Hindlimb muscle (tissue), 1 donor: ENCODE measurements at places on chromosomes 6 and 20. TPM values are rescaled to one million over a fixed set of nuclear protein-coding genes. Genes with fewer than 3 reads are reported as not detected.

GRCh38 chr20:64082820-64083377, 1.3 kb downstream of the LKAAEAR1 start:
- no peak for DNase-seq

GRCh38 chr6:74410630-74411029, 714.6 kb downstream of the CD109 start:
- no peak for DNase-seq

- no peak for DNase-seq
Observed at GRCh38 chr6:79048611-79049010, 29.4 kb downstream of the PHIP start.

- DNase-seq, result peak; percentile 18
Observed at GRCh38 chr20:51249215-51249614, 226.3 kb upstream of the KCNG1 start.

- no peak for DNase-seq
Observed at GRCh38 chr6:3965071-3965718, 113.7 kb downstream of the FAM217A start.

Gene SIRPA
- 41.6 TPM for polyA plus RNA-seq

DNA sequence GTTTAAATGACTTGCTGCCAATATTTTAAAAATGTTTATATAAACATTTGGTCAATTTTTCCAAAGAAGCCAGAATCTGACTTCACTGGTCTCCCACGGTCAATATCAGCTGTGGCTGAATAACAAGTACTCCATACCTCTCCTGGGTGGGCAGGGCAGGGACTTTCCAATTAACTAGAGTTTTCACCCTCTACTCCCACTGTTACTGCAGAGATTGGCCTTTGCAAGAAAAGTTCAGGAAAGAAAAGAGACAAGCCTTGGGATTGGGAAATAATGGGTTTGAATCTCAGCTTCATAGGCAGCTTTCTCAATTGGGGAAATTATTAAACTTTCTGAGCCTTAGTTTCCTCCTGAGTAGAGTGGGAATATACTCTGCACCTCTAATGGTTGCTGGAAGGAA, 236.9 kb downstream of the PRL start:
- no peak for DNase-seq

DNA sequence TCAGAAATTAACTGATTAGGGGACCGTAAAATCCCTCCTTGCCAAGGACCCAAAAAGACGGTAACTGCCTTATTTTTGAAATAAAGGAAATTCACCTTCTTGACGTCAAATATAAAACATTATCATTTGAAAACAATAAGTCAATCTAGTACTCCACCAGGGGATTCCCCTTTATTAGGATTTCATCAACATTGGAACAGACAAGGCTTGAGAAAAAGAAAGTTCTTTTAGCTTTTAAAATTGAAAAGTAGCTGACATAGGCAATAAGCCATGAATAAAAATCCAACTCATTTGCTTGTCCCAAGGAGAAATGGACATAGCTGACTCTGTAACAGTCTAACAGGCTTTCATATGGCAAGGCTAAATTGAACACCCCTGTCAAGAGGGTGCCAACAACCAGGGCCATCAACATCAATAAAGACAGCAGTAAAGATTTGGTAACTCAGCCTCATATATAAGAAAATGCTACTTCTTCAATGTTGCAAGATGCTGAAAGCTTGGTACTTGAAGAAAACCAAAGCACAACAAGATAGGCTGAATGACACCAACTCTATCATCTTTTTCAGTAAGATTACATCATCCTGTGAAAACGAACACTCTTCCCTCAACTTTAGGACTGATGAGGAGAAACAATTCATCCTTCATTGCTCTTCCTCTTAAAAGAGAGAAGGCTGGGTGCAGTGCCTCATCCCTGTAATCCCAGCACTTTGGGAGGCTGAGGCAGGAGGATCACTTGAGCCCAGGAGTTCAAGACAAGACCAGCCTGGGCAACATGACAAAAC, 121.0 kb upstream of the PRDM1 start:
- no peak for DNase-seq

Gene CST4
- not detected for polyA plus RNA-seq

DNA sequence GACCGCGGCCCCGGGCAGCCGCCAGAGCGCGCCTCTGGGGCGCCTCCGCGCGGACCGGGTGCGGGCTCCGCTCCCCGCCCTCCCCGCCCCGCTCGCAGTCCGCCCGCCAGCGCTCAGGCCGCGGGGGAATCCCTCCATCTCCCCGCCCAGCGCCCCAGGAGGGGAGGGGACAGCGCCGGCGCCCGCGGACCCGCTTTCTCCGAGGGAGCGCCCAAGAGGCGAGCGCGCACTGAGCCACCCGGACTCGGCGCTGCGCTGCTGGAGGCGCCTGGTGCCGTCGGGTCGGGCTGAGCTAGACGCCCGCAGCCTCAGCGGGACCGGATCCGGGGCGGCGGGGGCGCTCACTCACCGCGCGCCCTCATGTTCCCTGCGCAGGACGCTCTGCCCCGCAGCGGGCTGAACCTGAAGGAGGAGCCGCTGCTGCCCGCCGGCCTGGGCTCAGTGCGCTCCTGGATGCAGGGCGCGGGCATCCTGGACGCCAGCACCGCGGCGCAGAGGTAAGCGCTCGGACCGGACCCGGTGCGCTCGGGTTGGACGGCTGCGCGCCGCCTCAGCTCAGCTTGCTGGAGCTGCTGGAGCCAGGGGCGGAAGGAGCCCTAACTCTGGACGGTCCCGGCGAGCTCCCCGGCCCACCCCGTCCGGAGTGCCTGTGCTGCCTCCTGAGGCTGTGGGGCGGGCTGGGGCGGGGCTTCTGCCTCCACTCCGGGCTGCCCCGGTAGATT, 867 bp downstream of the EBF4 start:
- peak; percentile 40 for DNase-seq

DNA sequence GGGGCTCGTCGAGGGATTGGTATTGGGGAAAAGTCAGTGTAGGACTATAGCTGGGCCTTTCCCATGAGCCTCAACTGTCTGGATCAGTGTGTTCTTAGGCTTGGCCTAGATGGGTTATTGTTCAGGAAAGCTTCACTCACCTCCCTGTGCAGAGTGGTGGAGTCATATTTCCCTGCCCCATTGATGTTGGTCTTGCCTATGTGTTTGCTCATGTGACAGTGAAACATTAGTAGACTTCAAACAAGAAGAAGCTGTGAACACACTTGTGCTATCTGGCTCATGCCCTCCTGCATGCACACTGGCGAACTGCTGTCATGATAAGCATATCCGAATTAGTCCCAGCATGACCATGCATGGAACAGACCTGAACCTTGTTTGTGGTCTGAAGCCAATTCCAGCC, 171.1 kb downstream of the DHX35 start:
- no peak for DNase-seq

Gene MEI4
- polyA plus RNA-seq, result not detected

Gene EMILIN3
- 19.7 TPM for polyA plus RNA-seq
